CD14-positive monocyte (primary cell): ENCODE measurements at places on chromosomes 11 and 22.
A peak's percentile ranks its signal among the peaks of the same experiment; 100 is the strongest.

GRCh38 chr11:70307176-70307575 is 36.7 kb downstream of the PPFIA1 start:
- no peak for DNase-seq

DNA sequence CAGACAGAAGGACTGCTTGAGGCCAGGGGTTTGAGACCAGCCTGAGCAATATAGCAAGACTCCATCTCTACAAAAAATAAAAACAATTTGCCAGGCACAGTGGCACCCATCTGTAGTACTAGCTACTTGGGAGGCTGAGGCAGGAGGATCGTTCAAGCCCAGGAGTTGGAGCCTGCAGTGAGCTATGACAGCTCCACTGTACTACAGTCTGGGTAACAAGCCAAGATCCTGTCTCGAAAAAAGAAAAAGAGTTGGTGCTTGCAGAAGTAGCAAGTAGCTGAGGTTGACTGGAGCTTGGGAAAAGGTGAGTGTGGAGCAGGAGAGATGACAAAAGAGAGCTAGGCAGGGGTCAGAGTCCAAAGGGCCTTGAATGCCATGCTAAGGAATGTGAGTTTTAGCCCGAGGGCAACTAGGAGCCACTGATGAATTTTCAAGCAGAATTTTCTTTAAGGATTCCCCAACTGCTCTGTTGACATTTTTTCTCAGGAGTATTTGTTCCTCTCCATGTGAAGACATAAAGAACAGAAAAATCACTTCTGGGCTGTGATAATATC is 3.1 kb downstream of the AP1B1 start:
- no peak for DNase-seq

DNA sequence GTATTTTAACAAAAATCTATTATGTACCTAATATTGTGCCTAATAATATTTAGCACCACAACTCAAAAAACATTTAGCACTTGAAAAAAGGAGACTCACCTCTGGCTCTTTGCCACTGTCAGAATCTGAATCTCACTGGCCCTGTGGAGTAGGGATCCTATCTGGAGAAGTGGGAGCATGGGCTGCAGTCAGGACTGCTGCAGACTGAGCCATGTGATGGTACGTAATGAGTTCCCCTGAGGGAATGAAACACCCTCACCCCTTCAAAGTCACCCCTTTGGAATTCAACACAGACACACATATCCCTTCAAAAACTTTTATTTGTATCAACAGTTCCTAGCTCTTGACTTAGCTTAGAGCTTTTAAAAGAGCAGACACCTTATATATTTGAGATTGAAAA is 6.5 kb downstream of the PTPMT1 start:
- no peak for DNase-seq

DNA sequence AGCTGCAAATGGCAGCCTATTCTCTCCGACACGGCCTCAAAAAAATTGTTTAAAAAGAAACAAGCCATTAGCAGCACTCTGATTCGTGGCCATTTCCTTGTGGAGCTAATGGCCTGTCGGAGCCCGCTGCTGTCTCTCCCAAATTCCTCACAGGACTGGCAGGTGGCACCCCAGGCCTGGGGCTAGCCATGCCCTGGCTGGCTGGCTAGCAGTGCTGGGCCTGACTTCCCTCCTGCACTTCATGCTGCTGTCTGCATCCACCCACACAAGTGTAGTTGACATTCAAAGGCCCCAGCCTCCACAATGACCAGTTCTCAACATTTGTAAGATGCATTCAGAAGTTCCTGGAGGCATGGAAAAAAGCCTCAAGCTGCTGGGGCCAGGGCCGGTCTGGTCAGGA is 61.5 kb downstream of the SMCO4 start:
- peak; percentile 15 for DNase-seq

GRCh38 chr22:19663821-19664355 is 50.4 kb upstream of the SEPTIN5 start:
- DNase-seq, result no peak

- DNase-seq, result no peak
Measured at GRCh38 chr22:20903093-20903492, 14.1 kb upstream of the CRKL start.

DNA sequence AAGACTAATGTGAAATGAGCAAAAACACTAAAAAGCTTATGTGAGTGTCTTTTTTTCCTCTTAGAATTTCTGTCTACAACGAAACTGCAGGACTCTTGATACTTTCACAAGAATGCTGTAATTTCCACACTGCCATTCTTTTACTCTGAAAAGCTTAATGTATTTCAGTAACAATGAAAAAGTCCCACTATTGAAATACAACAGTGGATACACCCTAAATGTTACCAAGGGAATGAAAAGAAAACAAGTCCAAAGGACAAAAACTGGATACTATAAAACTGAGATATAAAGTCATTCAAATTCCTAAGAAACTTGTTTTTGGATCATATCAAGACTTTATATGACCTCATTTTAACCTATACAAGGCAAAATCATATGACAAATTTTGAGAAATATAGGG is 77.4 kb downstream of the SOX6 start:
- no peak for DNase-seq

- DNase-seq, result no peak
Measured at GRCh38 chr11:23570828-23571227, 710.6 kb upstream of the CCDC179 start.

DNA sequence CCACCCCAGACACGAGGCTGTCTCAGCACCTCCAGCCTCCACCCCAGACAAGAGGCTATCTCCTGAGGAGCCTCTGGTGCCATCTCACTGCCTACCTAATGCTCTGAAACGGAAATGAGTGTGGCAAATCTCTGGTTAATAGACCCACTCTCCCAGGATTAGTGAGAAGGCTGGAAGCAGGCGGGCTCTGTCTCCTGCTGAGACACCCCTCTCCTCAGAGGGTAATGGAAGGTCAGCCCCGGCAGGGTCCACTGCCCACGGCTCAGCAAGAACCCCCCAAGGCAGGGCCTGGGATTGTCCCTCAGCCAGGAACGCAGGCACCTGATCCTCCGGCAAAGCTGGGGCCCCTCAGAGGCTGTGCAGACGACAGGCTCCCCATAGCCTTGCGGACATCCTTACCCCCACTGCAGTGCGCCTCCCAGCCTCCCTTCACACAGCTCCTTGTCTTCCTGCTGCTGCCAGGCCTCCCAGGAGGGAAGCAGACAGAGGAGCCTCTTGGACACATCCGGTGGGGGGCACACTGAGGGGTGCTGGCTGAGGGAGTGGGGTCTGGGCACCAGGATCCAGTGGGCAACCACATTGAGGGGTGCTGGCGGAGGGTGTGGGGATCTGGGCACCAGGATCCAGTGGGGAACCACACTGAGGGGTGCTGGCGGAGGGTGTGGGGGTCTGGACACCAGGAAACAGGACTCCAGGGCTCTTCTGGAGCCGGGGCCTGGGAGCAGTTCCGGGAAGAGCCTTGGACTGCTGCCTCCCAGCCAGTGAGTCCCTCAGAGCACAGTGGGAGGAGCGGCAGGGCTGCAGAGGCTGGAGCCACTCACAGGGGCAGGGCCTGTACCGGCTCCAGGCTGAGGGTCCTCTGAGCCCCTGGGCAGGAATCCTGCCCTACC is 13.1 kb downstream of the CHID1 start:
- no peak for DNase-seq

DNA sequence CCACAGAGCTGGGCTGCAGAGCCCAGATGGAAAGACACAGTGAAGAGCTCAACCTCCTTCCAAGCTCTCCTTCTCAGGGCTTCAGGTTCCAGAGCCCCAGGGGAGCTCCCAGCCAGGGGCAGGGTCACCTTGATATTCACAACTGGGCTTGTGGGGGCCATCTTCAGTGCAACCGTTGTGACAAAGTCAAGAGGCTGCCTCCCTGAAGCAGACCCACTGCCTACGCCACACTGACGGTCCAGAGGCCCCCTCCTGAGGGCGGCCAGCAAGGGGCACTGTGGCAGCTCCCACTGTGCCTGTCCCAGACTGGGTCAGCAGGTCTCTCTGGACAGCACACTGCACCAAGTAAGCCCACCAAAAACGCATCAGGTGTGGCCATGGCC is 84.1 kb downstream of the DGCR2 start:
- DNase-seq, result no peak

DNA sequence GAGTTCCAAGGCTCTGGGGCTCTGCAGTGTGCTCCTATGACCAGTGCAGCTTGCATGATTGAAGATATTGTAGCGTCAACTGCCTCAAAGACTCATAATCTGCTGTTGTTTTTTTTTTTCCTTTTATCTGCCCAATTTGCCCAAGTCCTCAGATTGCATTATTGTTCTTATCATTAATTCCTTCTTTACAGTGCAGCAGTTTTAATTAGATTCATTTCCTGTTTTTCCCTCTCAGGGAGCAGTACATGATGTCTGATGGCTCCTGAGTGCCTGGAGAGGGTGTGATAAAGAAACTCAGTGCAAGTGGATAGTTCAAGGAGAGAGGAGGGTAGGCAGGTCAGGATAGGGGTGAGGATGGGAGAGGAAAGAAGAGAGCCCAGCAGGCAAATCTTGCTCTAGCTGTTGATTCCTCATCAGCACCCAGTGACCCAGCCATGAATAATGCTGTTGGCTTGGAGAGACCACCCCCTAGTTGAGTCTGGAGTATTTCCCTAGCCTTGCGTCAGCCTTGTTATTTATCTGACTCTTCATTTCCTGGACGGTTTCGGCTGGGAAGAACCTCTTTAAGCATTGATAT is 219.6 kb upstream of the SESN3 start:
- no peak for DNase-seq

DNA sequence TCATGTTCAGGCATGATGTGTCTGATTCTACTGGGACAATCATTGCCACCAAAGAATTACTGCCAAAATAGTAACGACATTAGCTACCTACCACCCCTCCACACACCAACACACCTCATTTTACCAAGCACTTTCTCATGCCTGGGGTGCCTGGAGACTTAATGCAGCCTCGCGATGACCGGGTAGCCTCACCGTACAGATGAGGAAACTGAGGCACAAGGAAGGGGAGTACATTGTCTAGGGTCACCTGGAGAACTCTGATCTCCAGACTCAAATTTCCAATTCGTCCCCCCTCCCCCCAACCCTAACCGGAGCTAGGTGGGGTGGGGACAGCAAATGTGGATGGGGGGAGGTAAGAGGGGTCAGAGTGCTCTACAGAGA is 2.7 kb upstream of the RTN4RL2 start:
- DNase-seq, result no peak

GRCh38 chr22:42711895-42712837 is 8.5 kb downstream of the A4GALT start:
- no peak for DNase-seq

GRCh38 chr11:125223901-125224361 is 59.4 kb downstream of the PKNOX2 start:
- no peak for DNase-seq

DNA sequence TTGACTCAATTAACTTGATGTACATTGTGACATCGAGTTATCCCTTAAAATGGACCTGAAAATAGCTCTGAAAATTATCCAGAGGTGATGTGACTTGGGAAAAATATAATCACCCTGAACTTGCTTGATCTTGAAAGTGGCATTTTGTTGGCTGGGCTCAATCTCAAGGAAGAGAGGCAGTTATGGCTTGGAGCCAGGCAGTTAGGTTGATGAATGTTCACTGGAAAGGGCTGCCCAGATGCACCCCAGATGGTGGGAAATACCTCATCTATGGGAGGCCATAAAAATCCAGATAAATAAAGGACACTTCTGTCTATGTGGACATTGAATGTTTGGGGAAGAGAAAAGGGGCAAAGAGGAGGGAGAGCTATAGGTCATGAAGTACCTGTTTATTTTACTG is 55.7 kb upstream of the OR5AN1 start:
- DNase-seq, result no peak

- DNase-seq, result no peak
Measured at GRCh38 chr11:126583101-126583500, 227.6 kb downstream of the ST3GAL4 start.

DNA sequence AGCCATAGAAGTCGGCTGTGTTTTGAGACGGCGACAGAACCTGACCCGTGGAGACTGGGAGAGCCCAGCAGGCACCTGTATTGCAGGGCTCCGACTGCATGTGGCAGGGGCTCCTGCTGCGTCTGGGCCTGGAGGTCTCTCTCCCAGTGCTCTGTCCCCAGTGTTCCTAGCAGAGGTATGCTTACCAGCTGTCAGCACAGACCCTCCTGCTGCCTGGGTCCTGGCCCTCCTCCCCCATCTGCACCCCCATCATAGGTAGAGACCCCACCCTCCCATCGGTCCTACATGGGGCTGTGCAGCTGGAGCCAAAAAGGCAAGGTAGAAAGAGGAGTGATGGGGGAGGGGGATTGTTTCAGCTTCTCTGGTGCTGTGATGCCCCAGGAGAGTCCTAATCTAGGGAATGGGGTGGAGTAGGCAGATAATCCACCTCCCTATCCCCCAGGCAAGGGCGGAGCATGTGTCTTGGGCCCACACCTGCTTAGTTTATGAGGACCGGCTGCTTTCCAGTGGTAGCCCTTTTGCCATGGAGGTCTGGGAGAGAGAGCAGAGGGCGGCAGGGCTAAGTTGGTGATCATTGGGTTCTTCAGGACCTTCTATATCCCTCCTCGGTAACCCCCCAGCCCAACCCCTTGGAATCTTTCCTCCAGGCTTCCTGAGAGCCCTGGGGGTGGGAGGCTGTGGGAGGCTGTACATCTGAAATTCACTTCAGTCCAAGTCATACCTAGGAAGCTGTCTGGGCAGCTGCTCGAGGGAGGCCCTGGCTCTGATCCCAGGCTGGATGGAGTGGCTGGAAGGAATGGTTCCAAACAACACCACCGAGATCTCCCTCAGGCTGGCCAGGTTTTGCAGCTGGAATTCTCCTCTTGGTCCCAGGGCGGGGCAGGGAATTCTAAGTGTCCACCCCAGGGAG is 5.3 kb downstream of the SLC7A4 start:
- DNase-seq, result no peak

DNA sequence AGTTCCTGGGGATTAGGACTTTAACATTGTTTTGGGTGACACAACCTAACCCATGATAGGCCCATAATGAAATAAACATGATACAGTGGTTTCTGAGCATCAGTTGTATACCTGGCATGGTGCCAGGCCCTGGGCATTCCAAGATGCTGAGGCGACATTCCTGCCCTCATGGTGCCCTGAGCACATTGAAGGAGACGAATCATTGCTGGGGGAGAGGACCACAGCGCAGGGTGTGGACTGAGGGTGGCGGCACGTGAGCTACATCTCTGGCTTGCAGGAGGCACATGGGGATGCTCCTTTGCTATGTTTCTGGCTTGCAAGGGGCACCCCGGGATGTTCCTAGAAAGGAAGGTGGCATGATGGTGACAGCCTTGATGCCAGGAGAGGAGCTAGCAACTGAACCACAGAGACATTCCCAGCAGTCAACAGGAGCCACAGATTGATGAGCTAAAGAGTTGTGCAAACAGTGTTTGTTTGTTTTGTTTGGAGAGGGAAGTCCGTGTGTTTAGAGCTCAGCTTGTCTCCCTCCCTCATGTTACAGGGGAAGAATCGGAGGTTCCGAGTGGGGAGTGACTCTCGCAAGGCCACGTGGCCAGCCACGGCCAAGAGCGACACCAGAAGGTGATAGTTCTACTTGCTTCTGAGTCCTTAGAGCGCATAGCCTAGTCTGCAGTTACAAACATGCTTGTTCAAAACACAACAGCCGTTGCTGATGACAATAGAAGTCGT is 106.4 kb downstream of the MIAT start:
- DNase-seq, result no peak

DNA sequence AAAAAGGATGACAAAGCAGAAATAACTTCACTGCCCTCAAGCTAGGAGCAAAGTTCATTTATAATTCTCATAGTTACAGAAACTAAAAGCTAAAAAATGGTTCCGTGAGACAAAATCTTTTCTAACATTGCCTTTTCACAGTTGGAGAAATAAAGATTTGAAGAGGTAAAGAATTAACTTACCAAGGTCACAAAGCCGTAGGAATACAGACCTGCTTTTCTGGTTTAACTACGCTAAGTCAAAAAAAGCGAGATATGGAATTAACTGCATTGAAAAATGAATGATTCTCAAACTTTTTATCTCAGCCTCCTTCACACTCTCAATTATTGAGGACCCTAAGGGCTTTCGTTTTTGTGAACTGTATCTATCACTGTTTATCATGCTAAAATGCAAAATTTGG is 95.3 kb downstream of the SLC17A6 start:
- DNase-seq, result no peak
